Right ventricle myocardium inferior (tissue), 1 donor: ENCODE measurements at places on chromosomes 13 and 19.

GRCh38 chr19:49968279-49968922 is 7.4 kb upstream of the SIGLEC11 start:
- peak; percentile 70 for DNase-seq

DNA sequence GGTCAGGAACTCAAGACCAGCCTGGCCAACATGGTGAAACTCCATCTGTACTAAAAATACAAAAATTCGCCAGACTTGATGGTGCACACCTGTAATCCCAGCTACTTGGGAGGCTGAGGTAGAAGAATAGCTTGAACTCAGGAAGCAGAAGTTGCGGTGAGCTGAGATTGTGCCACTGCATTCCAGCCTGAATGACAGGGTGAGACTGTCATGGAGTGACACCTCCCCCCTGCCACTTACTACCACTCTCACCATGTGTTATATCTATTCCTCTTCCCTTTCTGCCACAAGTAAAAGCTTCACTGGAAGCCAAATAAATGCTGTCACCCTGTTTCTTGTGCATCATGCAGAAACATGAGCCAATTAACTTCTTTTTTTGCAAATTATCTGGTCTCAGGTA is 10.6 kb upstream of the CEACAM4 start:
- no peak for DNase-seq

GRCh38 chr13:21735701-21736401 is 65.0 kb downstream of the FGF9 start:
- DNase-seq, result no peak

- no peak for DNase-seq
These were observed 3.0 kb downstream of the TMEM259 start for GRCh38 chr19:1017906-1018305.

DNA sequence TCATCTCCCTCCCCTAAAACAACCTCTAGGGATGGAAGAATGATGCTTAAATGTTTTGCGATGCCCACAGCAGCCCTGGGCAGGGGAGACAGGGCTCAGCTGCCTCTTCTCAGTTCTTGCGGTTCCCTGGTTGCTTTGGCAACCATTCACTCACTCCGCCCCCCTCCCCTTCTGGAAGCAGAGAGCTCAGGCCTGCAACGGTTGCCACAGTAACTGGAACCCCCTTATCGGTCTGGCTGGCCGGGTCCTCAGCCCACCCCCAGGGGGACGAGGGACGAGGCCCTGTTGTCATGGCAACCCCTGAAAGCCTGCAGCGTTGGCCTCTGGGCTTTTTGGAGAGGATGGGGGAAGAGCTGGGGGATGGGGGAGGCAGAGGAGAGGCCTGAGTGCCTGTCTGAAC is 19.5 kb downstream of the NOVA2 start:
- no peak for DNase-seq

DNA sequence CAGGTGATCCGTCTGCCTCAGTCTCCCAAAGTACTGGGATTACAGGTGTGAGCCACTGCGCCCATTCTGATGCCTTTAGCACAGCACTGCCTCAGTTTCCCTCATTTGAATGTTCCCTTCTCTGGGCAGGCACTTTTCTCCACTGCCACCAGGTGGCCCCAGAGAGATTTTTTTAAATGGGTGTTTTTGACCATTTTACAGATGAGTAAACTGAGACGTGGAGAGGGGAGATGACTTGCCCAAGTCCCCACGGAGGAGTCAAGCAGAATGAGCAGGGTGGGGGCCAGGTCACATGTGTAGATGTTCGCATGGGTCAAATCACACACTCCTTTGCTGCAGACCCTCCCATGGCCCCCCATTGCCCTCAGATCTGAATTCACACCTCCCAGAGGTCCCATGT is 3.2 kb upstream of the PDE4C start:
- DNase-seq, result no peak

GRCh38 chr13:19587635-19588300 is 26.4 kb upstream of the TPTE2 start:
- no peak for DNase-seq

DNA sequence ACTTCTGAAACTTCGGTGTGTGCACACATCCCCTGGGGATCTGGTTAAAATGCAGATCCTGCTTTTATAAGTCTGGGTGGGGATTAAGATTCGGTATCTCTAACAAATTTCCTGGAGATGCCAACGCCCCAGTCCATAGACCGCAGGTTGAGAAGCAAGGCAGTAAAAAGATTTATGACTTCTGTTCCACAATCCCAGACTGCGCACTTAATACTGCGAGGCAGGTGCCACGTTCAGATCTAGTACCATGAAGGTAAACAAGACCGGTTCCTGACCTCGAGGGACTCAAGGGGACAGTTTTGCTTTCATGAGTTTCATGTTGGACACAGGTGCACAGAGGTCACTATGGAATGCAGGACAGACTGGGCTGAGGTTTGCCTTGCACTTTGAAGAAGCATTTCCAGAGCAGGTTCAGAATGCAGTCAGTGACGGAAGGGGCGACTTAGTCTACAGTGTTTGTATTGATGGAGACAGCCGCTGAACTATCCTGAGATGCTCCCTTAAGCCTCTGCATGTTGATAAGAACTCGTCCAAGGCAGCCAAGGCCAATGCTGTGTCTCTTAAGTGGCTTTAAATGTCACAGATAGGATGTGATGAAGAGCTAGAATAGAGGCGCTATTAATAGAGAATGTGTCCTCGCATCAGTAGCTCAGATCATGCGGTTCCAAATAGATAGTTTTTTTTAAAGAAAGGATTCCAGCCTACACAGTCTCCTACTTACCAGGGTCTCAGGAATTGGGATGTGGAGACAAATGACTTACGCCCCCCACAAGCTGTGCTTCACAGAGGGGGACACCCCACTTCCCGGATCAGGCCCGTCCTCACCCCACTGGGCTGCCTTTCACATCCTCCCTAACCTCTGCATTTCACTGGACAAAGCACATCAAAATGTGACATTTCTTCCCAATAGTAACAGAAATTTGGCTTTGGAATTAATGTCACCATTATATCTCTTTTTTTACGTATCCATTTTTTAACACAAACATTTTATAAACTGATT is 97.1 kb upstream of the IRS2 start:
- no peak for DNase-seq

DNA sequence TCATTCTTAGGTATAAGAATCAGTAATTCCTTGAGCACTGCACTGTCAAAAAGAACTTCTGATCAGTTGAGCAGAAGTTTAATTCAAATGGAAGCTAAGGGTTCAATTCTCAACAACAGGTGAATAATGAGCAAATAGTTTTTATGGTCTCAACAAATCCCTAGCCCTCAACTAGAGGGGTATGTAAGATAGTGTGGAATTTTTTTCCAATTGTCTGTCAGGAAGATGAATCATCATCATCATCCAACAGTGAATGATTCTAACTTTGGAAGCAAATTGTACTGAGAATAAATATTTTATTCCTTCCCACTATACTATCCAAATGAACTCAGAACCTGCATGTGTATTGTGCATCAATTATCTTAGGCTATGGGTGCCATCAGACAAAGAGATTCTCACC is 372.7 kb downstream of the ENOX1 start:
- DNase-seq, result no peak
